ENCODE measurements at places on chromosomes 6 and 20. TPM values are rescaled to one million over a fixed set of nuclear protein-coding genes. Genes with fewer than 3 reads are reported as not detected.

- H3K27me3 ChIP-seq = no peaks in the 10 kb centered on the region
- no peak for DNase-seq
- no peak overlapping the region for H3K27ac ChIP-seq
- H3K4me1 ChIP-seq = peaks cover 11% of the 10 kb centered on the region
- no peaks in the 10 kb centered on the region for H3K36me3 ChIP-seq
- H3K4me3 ChIP-seq = no peak overlapping the region
Observed at GRCh38 chr20:19977373-19977770, 39.8 kb upstream of the NAA20 start.

GRCh38 chr20:18981962-18982539 is 168.5 kb downstream of the SCP2D1 start:
- no peaks in the 10 kb centered on the region for H3K4me1 ChIP-seq
- DNase-seq = no peak
- H3K36me3 ChIP-seq = no peaks in the 10 kb centered on the region
- H3K27me3 ChIP-seq = peaks cover 16% of the 10 kb centered on the region
- no peak overlapping the region for H3K27ac ChIP-seq

Gene C2
- 4.3 TPM for total RNA-seq

Gene HRH3
- total RNA-seq = not detected

DNA sequence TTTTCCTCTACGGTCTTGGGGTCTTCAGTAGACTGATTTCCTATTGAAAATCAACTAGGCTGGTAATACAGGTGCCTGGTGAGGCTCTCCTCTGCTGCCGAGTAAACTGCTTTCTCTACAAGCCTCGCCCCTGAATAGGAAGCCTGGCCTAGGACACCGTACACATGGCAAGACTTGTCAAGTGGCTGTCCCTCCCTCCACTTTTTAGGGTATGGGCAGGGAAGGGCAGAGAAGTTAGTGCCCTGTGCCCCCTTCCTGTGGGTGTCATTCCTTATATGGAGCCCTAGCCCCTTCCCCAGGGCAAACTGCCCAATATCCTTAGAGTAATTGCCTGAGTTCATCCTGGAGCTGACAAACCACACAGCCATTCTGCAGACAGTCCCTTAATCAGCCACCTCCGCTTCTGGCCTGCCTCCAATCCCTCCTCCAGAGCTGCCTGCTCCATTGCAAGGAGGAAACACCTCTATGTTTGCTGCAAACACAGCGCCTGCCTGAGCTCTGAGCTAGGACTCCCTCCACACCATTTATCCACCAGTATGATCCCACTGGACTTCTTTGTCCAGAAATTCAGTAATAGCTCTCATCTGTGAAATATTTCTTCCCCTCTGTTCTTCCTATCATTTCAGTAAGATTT is 93.1 kb downstream of the CHD6 start:
- H3K27ac ChIP-seq = peak overlapping the region; percentile 43
- no peaks in the 10 kb centered on the region for H3K27me3 ChIP-seq
- H3K4me1 ChIP-seq = peaks cover 34% of the 10 kb centered on the region
- H3K36me3 ChIP-seq = peaks cover 12% of the 10 kb centered on the region
- no peak overlapping the region for H3K4me3 ChIP-seq

DNA sequence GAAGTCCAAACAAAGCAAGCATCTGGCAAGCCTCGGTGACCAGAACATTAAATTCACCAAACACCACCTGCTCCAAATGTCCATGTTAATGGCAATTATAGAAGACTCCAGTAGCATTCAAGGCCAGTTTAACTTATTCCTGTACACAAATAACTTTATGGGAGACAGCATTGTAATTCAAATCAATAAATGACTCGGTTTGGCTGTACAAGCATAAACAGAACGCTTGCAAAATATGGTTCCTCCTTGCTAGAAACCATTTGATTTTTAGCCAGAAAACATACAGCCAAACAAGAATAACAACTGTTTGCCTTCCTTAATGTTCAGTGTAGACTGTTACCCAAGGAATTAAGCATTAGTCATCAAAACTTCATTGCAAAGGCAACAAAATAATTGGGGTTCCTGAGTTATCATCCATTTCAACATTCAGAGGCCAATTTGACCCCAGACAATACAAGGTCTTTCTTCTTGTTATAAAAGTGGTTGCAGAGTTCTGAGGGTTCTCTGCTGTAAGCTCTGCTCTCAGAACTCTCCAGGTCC is 125.1 kb downstream of the BFSP1 start:
- H3K27ac ChIP-seq = no peak overlapping the region
- peaks cover 1% of the 10 kb centered on the region for H3K27me3 ChIP-seq
- no peak for DNase-seq
- H3K4me1 ChIP-seq = no peaks in the 10 kb centered on the region
- H3K4me3 ChIP-seq = no peak overlapping the region
- no peaks in the 10 kb centered on the region for H3K36me3 ChIP-seq

Gene ANKRD60
- not detected for total RNA-seq

Gene CNBD2
- 11.3 TPM for total RNA-seq

Gene SPATS1
- total RNA-seq = not detected

Gene SYCP2L
- not detected for total RNA-seq

DNA sequence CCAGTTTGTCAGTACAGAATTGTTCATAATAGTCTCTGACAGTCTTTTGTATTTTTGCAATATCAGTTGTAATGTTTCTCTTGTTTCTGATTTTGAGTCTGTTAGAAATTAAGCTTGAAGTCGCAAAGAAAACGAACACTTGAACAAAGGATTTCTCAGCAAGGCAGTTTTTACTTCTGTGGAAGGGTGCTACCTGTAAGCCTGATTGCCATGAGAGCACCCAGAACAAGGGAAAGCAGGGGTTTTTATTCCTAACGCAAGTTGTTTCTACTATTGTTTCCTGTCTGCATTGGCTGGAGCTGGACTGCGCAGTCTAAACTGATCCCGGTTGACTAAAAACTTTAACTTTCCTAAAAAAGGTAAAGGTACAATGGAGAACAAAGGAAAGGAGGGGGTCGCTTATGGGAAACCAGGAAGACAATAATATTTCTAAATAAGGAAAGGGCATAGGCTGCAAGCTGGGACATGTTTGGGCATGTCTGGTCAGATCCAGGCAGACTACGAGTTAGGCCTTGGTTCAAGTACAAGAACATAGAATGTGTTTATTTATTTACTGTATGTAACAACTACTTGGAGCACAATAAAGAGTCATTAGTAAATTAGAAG is 28.5 kb downstream of the HLA-B start:
- H3K27ac ChIP-seq = no peak overlapping the region
- no peak for DNase-seq
- H3K27me3 ChIP-seq = peaks cover under 1% of the 10 kb centered on the region
- no peak overlapping the region for H3K4me3 ChIP-seq
- H3K36me3 ChIP-seq = no peaks in the 10 kb centered on the region
- peaks cover 14% of the 10 kb centered on the region for H3K4me1 ChIP-seq

Gene WDR46
- 53.3 TPM for total RNA-seq

DNA sequence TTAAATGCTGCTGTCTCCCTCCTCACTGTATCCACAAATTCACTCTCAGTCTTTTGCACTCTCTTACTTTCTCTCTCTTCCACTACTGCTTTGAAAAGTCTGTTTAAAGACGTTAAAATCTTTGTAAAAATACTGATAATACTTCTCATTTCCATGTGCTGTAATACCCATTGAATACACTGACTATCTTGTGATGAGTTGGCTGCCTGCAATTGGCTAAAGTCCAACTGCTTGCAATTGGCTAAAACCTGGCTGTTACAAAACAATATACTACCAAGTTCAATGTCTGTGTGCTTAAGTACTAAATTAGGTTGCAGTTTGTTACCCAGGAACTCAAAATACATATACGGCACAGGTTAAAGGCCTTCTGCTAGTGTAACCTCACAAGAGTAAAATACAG is 264.8 kb downstream of the THBS2 start:
- no peak for DNase-seq
- no peak overlapping the region for H3K4me3 ChIP-seq

Data from naive thymus-derived CD8-positive, alpha-beta T cell (primary cell).